Naive thymus-derived CD4-positive, alpha-beta T cell (primary cell): ENCODE measurements at places on chromosomes 16 and 17. TPM values are rescaled to one million over a fixed set of nuclear protein-coding genes. Genes with fewer than 3 reads are reported as not detected.
A peak's percentile ranks its signal among the peaks of the same experiment; 100 is the strongest.

DNA sequence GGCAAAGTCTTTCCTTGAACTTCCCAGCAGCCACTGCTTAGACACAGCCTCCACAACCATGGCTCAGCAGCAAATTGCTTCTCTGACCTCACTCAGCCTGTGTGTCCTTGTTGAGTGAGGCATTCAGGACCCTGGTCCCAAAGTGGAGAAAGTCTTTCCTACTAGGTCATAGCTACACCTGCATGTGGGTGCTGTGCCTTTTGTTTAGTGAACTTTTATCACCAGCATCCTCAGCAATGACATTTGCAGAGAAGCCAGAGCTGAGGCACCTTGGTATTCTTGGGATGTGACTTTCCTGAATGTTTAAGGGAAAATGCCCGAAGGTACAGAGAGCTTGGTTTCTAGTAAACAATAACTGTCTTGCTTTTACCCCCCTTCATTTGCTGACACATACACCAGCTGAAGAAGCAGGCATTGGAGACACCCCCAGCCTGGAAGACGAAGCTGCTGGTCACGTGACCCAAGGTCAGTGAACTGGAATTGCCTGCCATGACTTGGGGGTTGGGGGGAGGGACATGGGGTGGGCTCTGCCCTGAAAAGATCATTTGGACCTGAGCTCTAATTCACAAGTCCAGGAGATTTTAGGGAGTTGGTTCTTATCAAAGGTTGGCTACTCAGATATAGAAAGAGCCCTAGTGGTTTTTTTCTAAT lies 20.9 kb upstream of the STH start:
- no peaks in the 10 kb centered on the region for H3K4me1 ChIP-seq
- H3K36me3 ChIP-seq = no peaks in the 10 kb centered on the region
- H3K4me3 ChIP-seq = no peak overlapping the region

- no peak overlapping the region for H3K4me3 ChIP-seq
- DNase-seq = no peak
- H3K4me1 ChIP-seq = no peaks in the 10 kb centered on the region
- no peaks in the 10 kb centered on the region for H3K36me3 ChIP-seq
- no peaks in the 10 kb centered on the region for H3K27me3 ChIP-seq
These were observed 239.8 kb upstream of the CCL2 start for GRCh38 chr17:34015253-34015652.

- H3K27me3 ChIP-seq = no peaks in the 10 kb centered on the region
- H3K4me3 ChIP-seq = no peak overlapping the region
- no peaks in the 10 kb centered on the region for H3K36me3 ChIP-seq
- DNase-seq = no peak
- H3K4me1 ChIP-seq = no peaks in the 10 kb centered on the region
These were observed 248.8 kb downstream of the HS3ST3A1 start for GRCh38 chr17:13352747-13353415.

FGF11 gene
- 0.09 TPM for polyA plus RNA-seq

DNA sequence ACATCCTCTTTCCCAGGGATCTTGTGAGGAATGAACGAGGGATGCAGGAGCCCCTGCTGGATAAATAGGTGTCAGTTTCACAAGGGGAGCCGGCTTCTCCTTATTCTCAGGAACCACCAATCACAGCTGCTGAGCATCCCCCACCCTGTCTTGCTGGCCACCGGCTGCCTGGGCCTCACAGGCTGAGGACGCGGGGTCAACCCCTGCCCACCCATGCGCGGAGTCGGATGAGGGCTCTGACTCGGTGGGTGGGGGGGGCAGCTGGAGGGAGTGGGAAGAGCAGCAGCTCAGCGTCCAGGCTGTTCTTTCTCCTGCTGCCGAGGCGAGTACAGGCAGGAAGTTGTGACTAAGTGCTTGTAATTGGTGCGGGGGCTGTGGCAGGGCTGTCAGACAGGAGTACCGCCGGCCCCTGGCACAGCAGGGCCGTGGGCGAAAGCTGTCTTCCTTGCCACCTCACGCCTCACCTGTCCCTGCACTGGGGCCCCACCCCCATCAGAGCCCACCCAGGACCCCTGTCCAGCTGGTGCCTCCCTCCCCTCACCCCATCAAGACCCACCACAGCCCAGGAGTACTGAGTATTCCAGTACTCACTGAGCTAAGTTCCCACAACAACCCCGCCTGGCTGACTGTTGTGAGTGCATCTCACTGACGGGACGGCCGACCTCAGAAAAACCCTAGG lies 11.0 kb upstream of the DPEP1 start:
- H3K27ac ChIP-seq = no peak overlapping the region
- peaks cover 12% of the 10 kb centered on the region for H3K4me1 ChIP-seq
- no peaks in the 10 kb centered on the region for H3K36me3 ChIP-seq
- peak; percentile 71 for DNase-seq
- H3K27me3 ChIP-seq = no peaks in the 10 kb centered on the region

DNA sequence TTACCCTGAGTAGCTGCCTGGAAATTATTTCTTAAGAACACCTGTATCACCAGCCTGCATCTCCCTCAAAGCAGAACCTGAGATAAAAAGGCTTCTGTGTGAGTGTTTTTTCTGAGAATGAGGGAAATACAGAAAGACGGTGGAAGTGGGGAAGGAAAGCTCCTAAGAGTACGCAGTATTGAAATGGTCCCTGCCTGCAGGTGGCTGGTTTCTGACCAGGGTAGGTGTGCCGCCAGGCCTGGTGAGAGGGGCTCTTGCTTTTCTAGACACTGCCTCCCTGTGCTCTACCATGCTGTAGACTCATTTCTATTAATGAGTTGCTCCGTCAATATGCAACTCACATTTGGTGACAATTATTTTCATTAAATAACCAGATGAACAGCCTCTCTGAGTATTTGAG lies 201.7 kb downstream of the MAP2K4 start:
- no peaks in the 10 kb centered on the region for H3K27me3 ChIP-seq
- no peak overlapping the region for H3K27ac ChIP-seq
- no peaks in the 10 kb centered on the region for H3K36me3 ChIP-seq
- no peak overlapping the region for H3K4me3 ChIP-seq
- DNase-seq = no peak

- no peaks in the 10 kb centered on the region for H3K27me3 ChIP-seq
- no peak overlapping the region for H3K4me3 ChIP-seq
- no peaks in the 10 kb centered on the region for H3K36me3 ChIP-seq
- no peak overlapping the region for H3K27ac ChIP-seq
These were observed 41.5 kb downstream of the RPTOR start for GRCh38 chr17:80585890-80586845.

DNA sequence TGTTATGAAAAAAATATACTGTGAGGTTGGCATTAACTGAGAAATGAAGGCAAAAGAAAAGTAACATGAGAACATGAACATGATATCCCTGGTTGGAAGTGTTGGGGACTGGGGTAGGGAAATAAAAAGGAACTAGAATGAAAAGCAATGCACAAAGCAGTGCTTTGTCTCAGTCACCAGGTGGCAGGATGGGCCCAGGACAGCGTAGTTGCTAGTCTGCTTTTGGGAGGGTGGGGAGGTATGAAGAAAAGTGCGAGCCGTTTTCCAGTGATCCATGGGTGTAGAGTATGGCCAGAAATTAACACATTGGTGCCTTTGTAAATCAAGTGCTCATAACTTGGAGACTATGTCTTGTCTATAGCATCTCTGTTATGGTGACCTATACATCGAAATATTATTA lies 662.5 kb upstream of the SALL1 start:
- H3K36me3 ChIP-seq = no peaks in the 10 kb centered on the region
- H3K4me3 ChIP-seq = no peak overlapping the region
- no peaks in the 10 kb centered on the region for H3K4me1 ChIP-seq
- H3K27ac ChIP-seq = no peak overlapping the region
- DNase-seq = no peak
- H3K27me3 ChIP-seq = no peaks in the 10 kb centered on the region

- no peak overlapping the region for H3K4me3 ChIP-seq
- H3K27ac ChIP-seq = no peak overlapping the region
- DNase-seq = no peak
- no peaks in the 10 kb centered on the region for H3K36me3 ChIP-seq
- H3K27me3 ChIP-seq = no peaks in the 10 kb centered on the region
- H3K4me1 ChIP-seq = no peaks in the 10 kb centered on the region
These were observed 231.3 kb downstream of the ENGASE start for GRCh38 chr17:79305768-79306423.

SPATA22 gene
- polyA plus RNA-seq = not detected

- H3K27me3 ChIP-seq = no peaks in the 10 kb centered on the region
- H3K36me3 ChIP-seq = no peaks in the 10 kb centered on the region
- H3K4me3 ChIP-seq = no peak overlapping the region
- no peak for DNase-seq
These were observed 11.2 kb upstream of the SPN start for GRCh38 chr16:29651774-29652349.

GRCh38 chr17:75087558-75088453 lies at the start of gene SLC16A5:
Gene SLC16A5 (plus strand): TSS chr17:75087954. CDS start chr17:75093637, 5,683 bp downstream.
- peaks cover 6% of the 10 kb centered on the region for H3K4me1 ChIP-seq
- peak; percentile 45 for DNase-seq
- H3K27me3 ChIP-seq = no peaks in the 10 kb centered on the region
- H3K4me3 ChIP-seq = peak within 1 kb of the TSS; percentile 60
- peak within 1 kb of the TSS; percentile 79 for H3K27ac ChIP-seq
- H3K36me3 ChIP-seq = no peaks in the 10 kb centered on the region

GRCh38 chr17:28812748-28813377 lies 29.7 kb downstream of the FAM222B start:
- peak overlapping the region; percentile 85 for H3K4me3 ChIP-seq
- H3K4me1 ChIP-seq = no peaks in the 10 kb centered on the region
- H3K36me3 ChIP-seq = no peaks in the 10 kb centered on the region
- DNase-seq = no peak

SPNS3 gene
- polyA plus RNA-seq = 7.3 TPM

PDILT gene
- polyA plus RNA-seq = not detected

- H3K36me3 ChIP-seq = no peaks in the 10 kb centered on the region
- peaks cover 5% of the 10 kb centered on the region for H3K4me1 ChIP-seq
- H3K27ac ChIP-seq = no peak overlapping the region
- no peak for DNase-seq
- no peaks in the 10 kb centered on the region for H3K27me3 ChIP-seq
These were observed 1.8 kb upstream of the GINS2 start for GRCh38 chr16:85690469-85691064.

- no peaks in the 10 kb centered on the region for H3K4me1 ChIP-seq
- H3K27ac ChIP-seq = no peak overlapping the region
- no peaks in the 10 kb centered on the region for H3K27me3 ChIP-seq
- no peak overlapping the region for H3K4me3 ChIP-seq
These were observed 338.7 kb downstream of the GRIN2A start for GRCh38 chr16:9843424-9844018.
